WTC11 (cell line): ENCODE measurements at places on chromosomes 1 and 21. TPM values are rescaled to one million over a fixed set of nuclear protein-coding genes. Genes with fewer than 3 reads are reported as not detected.

Gene FLAD1
- 71.1 to 88.3 TPM (median 71.2 TPM) in 3 replicates for total RNA-seq

GRCh38 chr1:12309783-12310742 lies 80.2 kb downstream of the VPS13D start:
- H3K27me3 ChIP-seq = no peaks in the 10 kb centered on the region
- peaks cover 66% of the 10 kb centered on the region for H3K36me3 ChIP-seq
- H3K4me3 ChIP-seq = no peak overlapping the region
- no peak for DNase-seq
- H3K27ac ChIP-seq = no peak overlapping the region

- no peak for DNase-seq
- no peak overlapping the region for H3K4me3 ChIP-seq
- peaks cover 3% of the 10 kb centered on the region for H3K27me3 ChIP-seq
- peaks cover 4% of the 10 kb centered on the region for H3K36me3 ChIP-seq
These were observed 105.0 kb downstream of the MATN1 start for GRCh38 chr1:30618335-30618747.

DNA sequence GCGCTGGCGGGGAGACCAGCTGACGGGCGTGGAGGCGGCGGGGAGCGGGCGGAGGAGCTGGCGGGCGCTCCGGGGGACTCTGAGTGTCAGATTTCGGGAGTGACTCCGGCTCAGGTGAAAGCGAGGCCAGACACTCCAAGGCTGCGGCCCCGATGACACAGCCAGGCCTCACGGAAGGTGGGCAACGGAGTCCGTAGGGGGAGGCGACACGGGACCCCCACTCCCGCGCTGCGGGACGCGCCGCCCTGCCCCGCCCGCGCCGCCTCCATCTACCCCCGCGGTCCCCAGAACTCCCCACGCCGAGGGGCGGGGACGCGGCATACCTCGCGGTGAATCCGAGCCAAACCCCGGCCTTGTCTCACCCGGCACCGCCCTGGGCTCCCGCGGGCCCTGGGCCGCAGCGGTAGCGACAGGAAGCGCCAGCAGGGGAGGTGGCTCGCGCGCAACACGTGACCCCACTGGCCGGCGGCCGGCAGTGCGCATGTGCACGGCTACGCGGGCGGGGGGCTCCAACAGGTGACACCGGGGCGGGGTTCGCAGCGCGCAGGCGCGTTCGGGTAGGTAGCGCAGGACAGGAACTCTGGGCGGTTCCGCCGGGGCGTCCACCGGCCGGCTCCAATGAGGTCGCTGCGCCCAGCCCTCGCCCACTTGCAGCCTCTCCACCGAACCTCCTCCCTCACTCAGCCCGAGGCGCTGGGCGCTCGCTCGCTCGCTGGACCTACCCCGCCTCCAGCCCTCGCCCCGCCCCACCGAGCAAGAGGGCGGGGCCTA lies at the start of gene CC2D1B:
CC2D1B (minus strand) TSS at position 460 of the 771 bp plus-strand sequence. CDS start 1,585 bp downstream, outside the sequence.
- peak within 1 kb of the TSS; percentile 91 for H3K27ac ChIP-seq
- peaks cover 26% of the 10 kb centered on the region for H3K36me3 ChIP-seq
- H3K4me3 ChIP-seq = peak within 1 kb of the TSS; percentile 91
- H3K4me1 ChIP-seq = peaks cover 25% of the 10 kb centered on the region
- peak; percentile 99 for DNase-seq

DNA sequence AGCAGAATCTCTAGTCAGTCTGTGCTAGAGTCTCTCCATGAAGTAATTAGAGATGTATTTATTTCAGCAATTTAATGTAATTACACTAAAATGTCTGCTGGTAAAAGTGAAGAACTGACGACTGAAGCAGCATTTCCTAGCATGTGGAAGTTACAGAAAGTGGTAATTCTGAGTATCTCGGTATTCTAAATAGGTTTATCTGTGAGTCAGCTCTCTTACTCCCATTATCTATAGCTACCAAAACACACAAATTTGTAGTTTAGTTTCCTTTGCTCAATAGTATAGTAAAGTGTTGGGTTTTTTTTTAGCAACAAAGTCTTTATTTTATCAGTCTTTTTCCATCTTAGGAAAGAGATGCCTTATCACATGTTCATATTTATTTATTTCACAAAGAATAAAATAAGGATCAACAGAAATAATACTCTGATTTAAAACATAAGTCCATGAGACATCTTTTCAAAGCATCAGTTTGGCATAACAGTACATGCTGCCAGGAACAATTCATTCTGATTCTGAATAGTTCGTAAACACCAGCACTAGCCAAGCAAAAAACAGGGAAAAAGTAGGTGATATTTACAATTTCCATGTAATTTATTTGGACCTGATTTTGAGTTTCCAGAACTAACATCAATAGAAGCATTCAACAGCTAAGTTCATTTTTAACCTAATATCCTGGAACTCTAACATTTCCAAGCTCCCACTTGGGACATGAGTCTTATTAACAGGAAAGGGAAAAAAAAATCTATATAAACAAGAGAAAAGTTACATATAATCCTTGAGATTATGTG lies 76.3 kb downstream of the KCNT2 start:
- peaks cover 29% of the 10 kb centered on the region for H3K36me3 ChIP-seq
- no peak for DNase-seq
- H3K4me3 ChIP-seq = no peak overlapping the region
- no peak overlapping the region for H3K27ac ChIP-seq
- no peaks in the 10 kb centered on the region; the same call in 1 of the 2 replicates for H3K27me3 ChIP-seq
- H3K4me1 ChIP-seq = peaks cover 10% of the 10 kb centered on the region

DNA sequence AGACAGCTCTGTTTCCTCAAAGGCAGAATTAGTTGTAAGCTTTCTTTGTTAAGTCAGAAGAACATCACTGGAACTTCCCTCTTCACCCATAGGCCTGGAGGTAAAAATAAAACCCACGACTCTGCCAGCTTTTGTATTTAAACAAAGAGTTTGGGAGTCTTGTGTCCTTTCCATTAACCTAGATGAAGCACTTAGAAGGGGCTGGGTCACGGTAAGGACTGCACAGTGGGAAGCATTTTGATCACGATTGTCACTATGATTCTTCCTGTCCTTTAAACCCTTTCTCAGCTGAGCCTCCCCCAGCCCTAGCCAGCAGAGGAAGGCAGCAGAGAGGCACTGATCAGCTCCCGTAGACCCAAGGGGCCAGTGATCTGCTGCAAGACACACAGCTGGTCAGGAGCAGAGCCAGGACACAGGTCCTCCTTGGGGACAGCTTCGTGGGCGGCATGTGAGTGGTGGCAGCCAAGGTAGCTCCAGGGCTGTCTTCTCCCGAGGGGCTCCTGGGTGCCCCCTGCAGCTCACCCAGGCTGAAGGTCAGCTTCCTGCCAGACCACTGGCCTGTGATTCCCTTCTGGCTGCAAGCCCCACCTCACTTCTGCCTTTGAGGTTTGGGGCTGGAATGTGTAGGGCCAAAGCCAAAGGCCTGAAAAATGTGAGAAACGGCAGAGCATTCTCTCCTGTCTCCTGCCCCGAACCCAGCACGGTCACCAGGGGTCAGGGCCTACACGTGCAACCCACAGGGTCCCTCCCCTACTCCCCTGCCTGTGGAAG lies 4.0 kb upstream of the LAPTM5 start:
- H3K4me1 ChIP-seq = peaks cover 19% of the 10 kb centered on the region
- H3K36me3 ChIP-seq = peaks cover 3% of the 10 kb centered on the region; the same call in 1 of the 2 replicates
- no peaks in the 10 kb centered on the region for H3K27me3 ChIP-seq

- no peaks in the 10 kb centered on the region for H3K4me1 ChIP-seq
- no peak overlapping the region for H3K27ac ChIP-seq
- H3K4me3 ChIP-seq = no peak overlapping the region
- H3K36me3 ChIP-seq = no peaks in the 10 kb centered on the region
- no peak for DNase-seq
- no peaks in the 10 kb centered on the region for H3K27me3 ChIP-seq
These were observed 18.3 kb upstream of the NPPB start for GRCh38 chr1:11877074-11877473.

Gene VWA1
- 28.3 to 35.5 TPM (median 28.3 TPM) in 3 replicates for total RNA-seq
